ENCODE measurements at places on chromosomes 1 and 21.

DNA sequence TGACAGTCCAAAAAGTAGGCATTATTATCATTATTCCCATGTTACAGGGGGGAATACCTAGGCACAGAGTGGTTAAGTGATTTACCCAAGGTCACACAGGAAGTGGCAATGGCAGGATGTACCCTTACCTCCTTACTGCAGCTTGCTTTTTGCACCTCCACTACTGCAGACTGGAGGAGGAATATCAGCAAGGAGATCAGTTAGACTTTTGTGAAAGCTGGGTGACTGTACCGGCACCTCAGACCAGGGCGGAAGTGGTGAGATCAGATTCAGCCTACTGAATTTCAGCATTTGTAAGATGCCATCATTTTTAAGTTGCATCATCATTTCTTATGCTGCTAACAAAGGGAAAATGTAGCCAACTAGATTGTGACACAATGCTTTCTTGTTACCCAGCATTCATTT, 4.5 kb downstream of the ADARB1 start:
- no peak for DNase-seq

DNA sequence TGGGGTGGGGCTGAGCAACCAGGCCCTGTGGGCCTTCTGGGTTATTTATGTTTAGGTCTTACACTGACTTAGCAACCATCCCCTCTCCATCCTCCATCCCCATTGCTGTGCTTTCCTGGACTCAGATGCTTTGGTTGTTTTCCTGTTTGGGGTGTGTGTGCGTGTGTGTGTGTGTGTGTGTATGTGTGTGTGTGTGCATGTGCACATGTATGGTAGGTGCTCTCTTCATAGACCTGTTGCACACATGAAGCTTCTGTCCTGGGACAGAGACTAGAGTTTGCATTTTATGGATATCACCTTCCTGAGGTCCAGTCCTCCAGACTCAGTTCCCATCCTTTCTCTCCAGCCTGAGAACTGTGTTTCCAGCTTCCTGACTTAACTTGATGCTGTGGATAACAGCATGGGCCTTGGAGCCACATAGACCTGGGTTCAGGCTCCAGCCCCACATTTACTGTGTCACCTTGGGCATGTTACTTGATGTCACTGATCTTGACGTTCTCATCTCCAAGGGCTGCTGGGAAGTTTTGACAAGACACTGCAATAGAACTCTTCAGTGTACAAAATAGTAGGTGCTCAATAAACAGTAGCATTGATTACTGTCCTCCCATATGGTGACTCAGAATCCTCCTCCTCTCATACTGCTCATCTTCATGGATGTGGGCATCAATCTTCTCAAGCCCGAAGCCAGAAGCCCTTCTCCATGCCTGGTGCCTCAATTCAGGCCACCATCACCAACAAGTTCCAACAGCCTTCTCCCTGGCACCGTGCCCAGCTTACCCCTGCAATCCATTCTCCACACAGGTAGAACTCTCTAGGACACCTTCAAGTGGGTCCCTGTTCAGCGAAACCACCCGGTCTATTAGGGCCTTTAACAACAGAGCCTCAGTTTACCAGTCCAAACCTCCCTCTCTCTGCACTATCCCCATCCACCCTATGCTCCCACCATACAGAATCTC, 181.8 kb upstream of the EDN2 start:
- no peak for DNase-seq

DNA sequence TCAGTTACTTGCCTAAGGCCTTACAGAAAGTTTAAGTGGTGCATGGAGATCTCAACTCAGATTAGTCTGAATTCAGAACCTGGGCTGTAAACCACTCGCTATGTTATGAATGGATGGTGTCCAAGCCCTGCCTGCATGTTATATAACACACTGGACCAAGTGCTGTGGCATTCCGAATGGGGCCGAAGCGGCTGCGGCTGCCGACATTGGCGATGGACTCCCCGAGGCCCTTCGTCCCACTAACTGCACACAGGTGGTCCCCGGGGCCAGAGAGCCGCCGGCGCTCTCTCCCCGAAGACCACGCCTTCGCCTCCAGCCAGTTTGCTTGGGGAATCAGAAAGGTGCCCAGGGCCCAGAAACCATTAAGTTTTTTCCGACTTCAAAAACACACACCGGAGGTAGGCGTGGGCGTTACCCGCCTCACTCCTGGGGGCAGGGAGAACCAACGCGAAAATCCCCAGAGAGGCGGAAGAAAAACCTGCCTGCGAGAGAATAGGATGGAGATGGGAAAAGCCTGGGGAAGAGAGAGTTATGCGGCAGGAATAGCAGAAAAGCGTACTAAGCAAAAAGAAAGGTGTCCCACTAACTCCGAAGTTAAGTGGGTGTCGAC, 579 bp upstream of the TENT5C start:
- peak; percentile 52 for DNase-seq

DNA sequence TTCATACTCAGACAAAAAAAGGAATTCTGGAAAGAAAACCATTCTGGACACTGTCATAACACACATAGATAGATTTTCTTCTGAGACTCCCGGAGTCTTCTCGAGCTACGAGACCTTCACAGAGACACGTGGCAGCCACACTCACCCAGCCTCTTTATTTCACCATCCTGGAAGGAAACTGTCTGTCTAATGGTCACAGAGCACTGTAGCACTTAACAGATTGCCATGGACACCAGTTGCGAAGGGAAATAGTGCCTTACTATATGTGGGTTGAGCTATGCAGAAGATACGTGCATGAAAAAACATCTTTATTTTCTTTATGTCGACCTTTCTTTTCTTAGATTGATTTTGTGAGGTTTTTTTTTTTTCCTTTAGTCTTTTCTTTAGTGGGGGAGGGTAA, 57.9 kb downstream of the ZP4 start:
- no peak for DNase-seq

GRCh38 chr1:246428542-246429308, 78.4 kb downstream of the SMYD3 start:
- no peak for DNase-seq

DNA sequence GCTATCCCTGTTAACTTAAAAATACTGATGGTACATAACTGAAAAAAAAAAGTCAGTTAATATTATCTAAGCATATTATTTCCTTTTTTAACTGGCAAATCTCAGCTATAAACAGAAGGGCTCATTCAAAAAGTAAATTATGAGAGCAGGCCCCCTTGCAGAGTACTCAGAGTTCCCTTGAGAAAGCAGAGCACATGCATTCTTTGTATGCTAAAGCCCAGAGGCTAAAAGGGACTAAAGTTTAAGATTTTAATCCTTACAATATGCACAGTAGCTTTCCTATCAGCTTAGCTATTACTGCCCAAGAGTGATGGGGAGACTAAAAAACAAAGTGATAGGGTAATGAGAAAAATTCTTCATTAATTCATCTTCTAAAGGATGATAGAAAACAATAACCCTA, 18.5 kb downstream of the SLC16A1 start:
- DNase-seq: no peak

DNA sequence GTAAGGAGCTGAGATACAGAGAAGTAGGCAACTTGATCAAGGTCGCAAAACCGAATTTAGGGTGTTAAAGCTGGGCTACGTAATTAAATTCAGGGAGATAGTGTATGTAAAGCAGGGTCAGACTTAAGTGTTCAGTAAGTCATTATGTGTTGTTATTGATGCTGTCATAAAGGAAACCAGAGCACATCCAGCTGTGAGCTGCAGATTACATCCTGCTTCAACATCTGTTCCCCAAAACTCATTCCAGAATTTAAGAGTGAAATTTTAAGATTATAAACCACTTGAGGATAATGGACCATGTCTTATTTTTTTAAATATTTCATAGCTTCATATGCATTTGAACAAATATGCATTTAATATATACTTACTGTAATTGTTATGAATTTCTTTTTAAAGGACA, 49.7 kb downstream of the IVNS1ABP start:
- DNase-seq: no peak

- DNase-seq: no peak
These were observed 30.1 kb upstream of the EPS15 start for GRCh38 chr1:51549016-51549619.

DNA sequence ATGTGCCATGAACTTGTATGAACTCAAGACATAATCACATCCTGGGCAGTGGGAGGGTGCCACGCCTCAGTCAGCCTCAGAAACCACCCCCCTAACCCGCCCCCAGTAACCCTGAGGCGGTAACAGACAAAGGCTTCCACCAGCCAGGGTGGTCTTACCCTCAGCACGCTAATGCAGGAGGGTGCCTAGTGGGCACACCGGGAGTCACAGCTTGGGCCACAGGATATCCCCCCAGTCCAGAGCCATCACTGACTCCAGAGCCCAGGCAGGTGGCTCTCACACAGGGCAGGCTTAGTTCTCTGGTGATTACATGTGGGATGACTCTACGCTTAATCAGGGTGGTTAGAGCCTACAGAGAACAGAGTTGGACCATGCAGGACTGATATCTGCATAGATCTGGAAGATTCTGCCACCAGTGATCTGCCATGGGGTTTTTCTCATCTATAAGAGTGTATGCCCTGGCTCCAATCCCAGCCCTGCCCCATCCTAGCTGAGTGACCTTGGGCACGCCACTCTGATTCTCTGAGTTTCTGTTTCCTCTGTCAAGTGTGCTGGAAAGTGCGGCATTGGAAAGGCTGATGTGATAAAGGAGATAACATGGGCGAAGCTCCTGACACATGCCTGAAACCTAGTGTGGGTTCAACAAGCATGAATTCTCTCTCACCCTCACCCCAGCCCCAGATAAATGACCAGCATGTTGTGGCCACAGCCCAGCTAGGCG, 27.3 kb downstream of the OPTC start:
- DNase-seq: no peak
